NCI-H524 (cell line): ENCODE measurements at places on chromosomes 5 and 9.

GRCh38 chr5:31702712-31703111, 63.8 kb downstream of the PDZD2 start:
- DNase-seq = no peak

DNA sequence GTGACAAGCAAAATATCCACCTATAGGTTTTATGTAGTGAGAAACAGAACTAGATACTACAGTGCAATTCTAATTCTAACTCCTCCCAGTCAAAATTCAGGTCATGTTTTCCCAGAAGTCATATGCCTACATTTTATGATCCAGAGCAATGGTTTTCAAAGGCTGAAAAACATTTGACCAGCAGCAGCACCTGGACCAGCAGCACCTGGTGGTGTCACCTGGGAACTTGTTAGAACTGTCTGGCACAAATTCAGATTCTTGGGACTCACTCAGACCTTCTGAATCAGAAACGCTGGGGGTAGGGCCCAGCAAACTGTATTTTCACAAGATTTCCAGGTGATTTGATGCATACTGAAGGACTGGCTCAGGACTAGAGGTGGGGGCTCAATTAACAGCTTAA, 367.7 kb upstream of the RFX3 start:
- no peak for DNase-seq

DNA sequence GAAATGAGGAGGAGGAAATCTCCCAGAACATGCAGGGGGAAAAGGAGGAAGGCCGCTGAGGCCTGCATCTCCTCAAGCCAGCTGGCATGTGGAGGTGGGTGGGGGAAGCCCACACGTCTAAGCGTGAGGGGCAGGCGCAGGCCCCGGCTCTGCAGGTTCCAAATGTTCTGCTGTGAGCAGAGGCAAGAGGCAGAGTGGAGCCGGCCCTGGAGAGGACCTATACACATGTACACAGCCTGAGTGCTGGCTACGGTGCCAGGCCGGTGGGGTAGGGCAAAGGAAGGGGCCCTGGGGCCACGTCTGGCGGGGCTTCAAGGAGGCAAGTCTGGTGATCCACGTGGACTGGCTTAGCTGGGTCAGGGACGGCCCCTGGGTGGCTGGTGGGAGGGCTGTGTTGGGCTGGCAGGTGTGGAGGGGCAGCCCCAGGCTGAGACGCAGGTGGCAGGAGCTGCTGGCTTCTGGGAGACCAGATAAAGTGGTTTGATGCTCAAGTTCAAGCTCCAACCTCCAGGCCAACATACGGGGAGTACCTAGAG, 26.4 kb downstream of the LPCAT1 start:
- DNase-seq = peak; percentile 35

DNA sequence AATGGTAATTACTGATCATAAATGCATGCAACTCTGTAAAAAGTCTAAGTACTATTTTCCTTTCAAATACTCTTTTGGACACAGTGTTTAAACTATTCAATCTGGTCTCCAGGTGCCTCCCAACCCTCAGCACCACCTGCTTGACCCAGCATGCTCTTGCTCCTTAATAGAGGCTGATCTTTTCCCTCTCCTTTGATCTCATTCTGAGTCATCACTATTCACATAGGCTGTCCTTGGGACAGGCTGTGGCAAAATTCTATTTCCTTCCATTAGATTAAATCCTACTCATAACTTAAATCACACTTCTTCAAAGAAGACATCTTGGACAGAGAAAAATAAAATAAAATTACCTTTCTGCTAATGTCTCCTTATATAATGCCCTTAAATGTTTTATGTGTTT, 199.4 kb upstream of the ST8SIA4 start:
- DNase-seq = no peak

- DNase-seq = no peak
These were observed 182.2 kb upstream of the ANKRD55 start for GRCh38 chr5:56415356-56415765.

DNA sequence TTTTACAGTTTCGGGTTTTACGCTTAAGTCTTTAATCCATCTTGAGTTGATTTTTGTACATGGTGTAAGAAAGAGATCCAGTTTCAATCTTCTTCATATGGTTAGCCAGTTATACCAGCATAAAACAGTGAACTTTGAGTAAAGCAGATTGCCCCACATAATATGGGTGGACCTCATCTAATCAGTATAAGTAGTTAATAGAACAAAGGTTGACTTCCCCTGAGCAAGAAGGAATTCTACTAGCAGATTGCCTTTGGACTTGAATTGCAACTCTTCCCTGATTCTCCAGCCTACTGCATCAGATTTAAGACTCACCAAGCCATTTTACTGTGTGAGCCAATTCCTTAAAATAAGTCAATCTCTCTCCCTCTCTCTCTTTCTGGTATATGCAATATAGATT, 173.2 kb downstream of the SNCAIP start:
- DNase-seq = no peak

DNA sequence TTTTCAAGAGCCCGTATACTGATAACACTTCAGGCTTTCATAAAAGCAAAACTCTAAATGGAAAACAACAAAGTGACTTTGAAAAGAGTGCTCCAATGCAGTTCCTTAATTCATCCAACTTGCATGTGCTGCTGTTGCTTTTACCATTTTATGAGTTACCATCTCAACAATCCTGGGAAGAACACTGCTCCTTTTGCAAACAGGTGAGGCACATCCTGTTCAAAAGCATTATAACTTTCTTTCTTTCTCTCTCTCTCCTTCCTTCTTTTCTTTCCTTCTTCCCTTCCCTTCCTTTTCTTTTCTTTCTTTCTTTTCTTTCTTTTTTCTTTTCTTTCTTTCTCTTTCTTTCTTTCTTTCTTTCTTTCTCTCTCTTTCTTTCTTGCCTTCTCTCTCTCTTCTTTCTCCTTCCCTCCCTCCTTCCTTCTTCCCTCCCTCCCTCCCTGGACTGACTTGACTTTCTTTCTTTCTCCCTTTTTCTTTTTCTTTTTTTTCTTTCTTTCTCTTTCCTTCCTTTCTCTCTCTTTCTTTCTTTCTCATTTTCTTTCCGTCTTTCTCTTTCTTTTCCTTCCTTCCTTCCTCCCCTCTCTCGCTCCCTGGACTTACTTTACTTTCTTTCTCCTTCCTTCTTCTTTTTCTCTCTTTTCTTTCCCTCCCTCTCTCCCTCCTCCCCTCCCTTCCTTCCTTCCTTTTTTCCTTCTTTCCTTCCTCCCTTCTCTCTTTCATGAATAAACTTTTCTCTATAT, 11.2 kb upstream of the PARP8 start:
- DNase-seq = no peak

- no peak for DNase-seq
These were observed 45.6 kb downstream of the NNT start for GRCh38 chr5:43648499-43649124.

- no peak for DNase-seq
These were observed 36.9 kb upstream of the IFNK start for GRCh38 chr9:27487128-27487640.

DNA sequence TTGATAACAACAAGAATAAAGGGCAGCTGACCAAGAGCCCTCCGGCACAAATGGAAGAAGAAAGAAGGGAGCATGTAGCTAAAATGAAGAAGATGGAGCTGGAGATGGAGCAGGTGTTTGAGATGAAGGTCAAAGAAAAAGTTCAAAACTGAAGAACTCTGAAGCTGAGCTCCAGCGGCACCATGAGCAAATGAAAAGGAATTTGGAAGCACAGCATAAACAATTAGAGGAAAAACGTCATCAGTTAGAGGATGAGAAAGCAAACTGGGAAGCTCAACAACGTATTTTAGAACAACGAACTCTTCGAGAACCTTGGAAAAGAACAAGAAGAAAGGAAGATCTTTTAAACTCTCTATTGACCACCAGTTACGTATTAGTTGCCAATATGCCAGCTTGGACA, 100.9 kb downstream of the GABBR2 start:
- no peak for DNase-seq

- peak; percentile 43 for DNase-seq
These were observed 5.1 kb downstream of the RGS14 start for GRCh38 chr5:177362610-177363507.

- DNase-seq = no peak
These were observed 2.6 kb upstream of the SPATA31E1 start for GRCh38 chr9:87880116-87880515.

GRCh38 chr9:130833031-130833990, 1.7 kb upstream of the ABL1 start:
- DNase-seq = no peak
